ENCODE measurements at places on chromosomes 11 and 22. TPM values are rescaled to one million over a fixed set of nuclear protein-coding genes. Genes with fewer than 3 reads are reported as not detected.

MRTFA gene
- total RNA-seq, result 74.0 TPM

GRCh38 chr11:77055101-77055561 lies 11.6 kb upstream of the CAPN5 start:
- H3K27ac ChIP-seq, result no peak overlapping the region
- peaks cover 7% of the 10 kb centered on the region for H3K27me3 ChIP-seq
- H3K4me1 ChIP-seq, result no peaks in the 10 kb centered on the region
- no peak overlapping the region for H3K4me3 ChIP-seq
- no peak for DNase-seq
- H3K36me3 ChIP-seq, result peaks cover 2% of the 10 kb centered on the region

GRCh38 chr11:19805827-19806226 lies 93.2 kb downstream of the NAV2 start:
- H3K27me3 ChIP-seq, result no peaks in the 10 kb centered on the region
- no peak overlapping the region for H3K27ac ChIP-seq
- no peaks in the 10 kb centered on the region for H3K4me1 ChIP-seq
- H3K36me3 ChIP-seq, result no peaks in the 10 kb centered on the region
- H3K4me3 ChIP-seq, result no peak overlapping the region

PGA3 gene
- total RNA-seq, result not detected

- DNase-seq, result peak; percentile 91
- peak overlapping the region; percentile 100 for H3K4me3 ChIP-seq
- H3K4me1 ChIP-seq, result peaks cover 28% of the 10 kb centered on the region
- peak overlapping the region; percentile 97 for H3K27ac ChIP-seq
- no peaks in the 10 kb centered on the region for H3K27me3 ChIP-seq
These were observed 6.4 kb downstream of the SNU13 start for GRCh38 chr22:41682033-41682807.

SYCE3 gene
- 0.96 TPM for total RNA-seq

- H3K27ac ChIP-seq, result no peak overlapping the region
- H3K36me3 ChIP-seq, result peaks cover 2% of the 10 kb centered on the region
- no peak overlapping the region for H3K4me3 ChIP-seq
- H3K4me1 ChIP-seq, result no peaks in the 10 kb centered on the region
- DNase-seq, result no peak
- H3K27me3 ChIP-seq, result peaks cover 23% of the 10 kb centered on the region
These were observed 7.6 kb upstream of the ZNF74 start for GRCh38 chr22:20386336-20386735.

- no peak overlapping the region for H3K4me3 ChIP-seq
- no peaks in the 10 kb centered on the region for H3K36me3 ChIP-seq
- DNase-seq, result no peak
- no peaks in the 10 kb centered on the region for H3K27me3 ChIP-seq
These were observed 34.5 kb upstream of the RTL6 start for GRCh38 chr22:44532552-44532951.

DNA sequence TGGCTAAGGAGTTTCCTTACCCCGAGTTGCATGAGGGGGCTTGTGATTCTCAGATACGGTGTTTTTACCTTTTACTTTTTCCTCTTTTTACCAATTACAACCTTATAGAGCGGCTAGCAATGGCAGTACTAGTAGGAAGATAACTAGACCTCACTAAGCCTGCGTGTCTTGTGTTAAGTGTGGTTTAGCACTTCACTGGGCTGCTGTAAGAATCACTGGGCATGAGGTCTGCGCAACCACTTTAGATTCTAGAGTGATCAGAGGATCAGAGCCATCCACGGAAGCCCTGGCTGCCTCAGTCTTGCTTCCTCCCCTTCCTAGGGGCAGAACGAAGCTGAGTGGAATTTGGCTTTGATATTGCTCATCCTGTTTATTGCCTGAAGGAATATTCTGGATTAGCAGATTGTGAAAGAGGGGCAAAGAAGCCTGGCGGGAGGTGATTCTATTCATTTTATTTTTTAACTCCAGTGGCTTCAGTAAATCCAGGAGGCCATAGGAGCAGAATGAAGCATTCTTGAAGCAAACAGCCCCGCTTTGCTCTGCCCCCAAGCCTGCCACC lies 88.5 kb downstream of the GRAMD1B start:
- peaks cover 38% of the 10 kb centered on the region for H3K4me1 ChIP-seq
- DNase-seq, result no peak
- peaks cover 22% of the 10 kb centered on the region for H3K36me3 ChIP-seq
- H3K27me3 ChIP-seq, result no peaks in the 10 kb centered on the region

MS4A12 gene
- total RNA-seq, result not detected

PEX26 gene
- 38.9 TPM for total RNA-seq

DNA sequence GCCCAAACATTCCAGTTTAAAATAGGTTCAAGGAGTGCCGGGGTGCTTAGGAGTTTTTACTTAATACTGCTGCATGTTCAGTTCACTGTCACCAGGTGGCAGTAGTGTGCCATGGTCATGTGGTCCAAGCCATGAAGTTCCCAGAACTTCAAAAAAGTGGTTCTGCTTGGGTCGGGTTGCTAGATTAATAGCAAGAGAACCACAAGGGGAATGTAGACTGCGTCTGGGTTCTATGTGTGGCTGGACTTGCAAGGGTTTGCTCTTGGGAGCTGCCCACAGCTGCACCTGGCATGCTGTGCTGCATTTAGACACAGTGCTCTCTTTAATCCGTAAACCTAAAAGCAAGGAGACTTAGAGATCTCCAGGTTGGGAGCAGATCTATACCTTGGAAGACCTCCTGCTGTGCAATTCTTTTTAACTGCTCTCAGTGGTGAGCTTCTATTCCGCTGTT lies 6.5 kb upstream of the SPON1 start:
- peak; percentile 65 for DNase-seq
- peaks cover 33% of the 10 kb centered on the region for H3K27me3 ChIP-seq
- no peak overlapping the region for H3K27ac ChIP-seq
- no peaks in the 10 kb centered on the region for H3K4me1 ChIP-seq
- H3K36me3 ChIP-seq, result no peaks in the 10 kb centered on the region

P2RX6 gene
- total RNA-seq, result 0.32 TPM

- DNase-seq, result no peak
- no peak overlapping the region for H3K27ac ChIP-seq
- peaks cover 4% of the 10 kb centered on the region for H3K27me3 ChIP-seq
- peaks cover 23% of the 10 kb centered on the region for H3K4me1 ChIP-seq
- H3K36me3 ChIP-seq, result no peaks in the 10 kb centered on the region
These were observed 26.1 kb downstream of the B3GAT1 start for GRCh38 chr11:134385774-134386565.

APOL5 gene
- not detected for total RNA-seq

CARNS1 gene
- 1.3 TPM for total RNA-seq

DNA sequence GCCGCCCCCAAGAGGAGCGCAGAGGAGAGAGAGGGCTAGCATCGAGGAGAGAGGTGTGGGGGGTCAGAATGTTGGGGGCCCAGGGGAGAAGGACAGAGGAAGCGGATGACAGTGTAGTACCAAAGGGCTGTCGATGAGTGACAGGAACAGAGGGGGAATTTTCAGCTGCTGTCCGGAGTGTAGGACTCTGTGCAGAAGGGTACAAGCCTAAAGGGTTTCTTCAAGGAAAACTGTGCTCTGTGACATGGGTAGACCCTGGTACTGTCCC lies 5.3 kb upstream of the NLRP6 start:
- no peak overlapping the region for H3K4me3 ChIP-seq
- peak; percentile 37 for DNase-seq
- H3K4me1 ChIP-seq, result peaks cover 29% of the 10 kb centered on the region
- no peak overlapping the region for H3K27ac ChIP-seq
- H3K27me3 ChIP-seq, result peaks cover 38% of the 10 kb centered on the region

DNA sequence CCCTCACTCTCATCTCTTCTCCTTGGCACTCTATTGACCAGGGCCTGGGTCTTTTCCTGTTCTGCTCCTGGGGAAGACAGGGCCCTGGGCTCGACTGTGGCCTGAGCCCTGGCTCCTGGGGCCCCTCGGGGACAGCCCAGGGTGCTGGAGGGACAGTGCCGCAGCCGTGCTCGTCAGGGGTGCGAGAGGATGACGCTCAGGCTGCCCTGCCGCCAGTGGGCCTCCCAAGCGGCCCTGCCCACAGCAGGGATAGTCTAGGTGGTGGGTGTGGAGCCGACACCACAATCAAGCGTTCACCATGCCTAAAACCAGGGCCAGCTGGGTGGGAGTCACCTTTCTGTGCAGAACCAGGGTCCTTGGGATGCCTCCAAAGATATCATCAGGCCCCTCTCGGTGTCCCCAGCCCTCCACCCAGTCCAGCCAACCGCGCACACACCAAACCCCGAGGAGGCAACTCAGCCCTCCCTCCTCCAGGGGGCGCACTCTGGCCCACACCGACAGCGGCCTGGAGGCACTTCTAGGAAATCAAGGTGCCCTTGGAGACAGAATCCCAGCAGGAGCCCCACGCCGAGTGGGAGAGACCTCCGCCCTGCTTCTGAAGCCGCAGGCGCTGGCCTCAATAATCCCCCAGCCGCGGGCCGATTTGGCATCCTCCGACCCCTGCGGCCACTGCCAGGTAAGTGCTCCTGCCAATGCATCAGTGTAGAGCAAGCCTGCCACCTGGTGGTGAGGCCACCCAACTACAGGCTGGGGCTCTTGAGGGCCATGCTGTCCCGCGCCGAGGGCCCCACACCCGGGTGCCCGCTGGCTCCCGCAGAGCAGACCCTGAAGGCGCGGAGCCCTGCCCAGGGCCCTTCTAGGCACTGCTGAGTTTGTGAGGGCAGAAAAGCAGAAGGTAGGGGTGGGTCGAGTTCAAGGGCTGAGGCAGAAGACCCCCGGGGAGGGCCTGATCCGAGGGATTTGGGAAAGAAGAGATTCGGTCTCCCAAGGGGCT lies 496.4 kb downstream of the BUD13 start:
- H3K27ac ChIP-seq, result no peak overlapping the region
- H3K36me3 ChIP-seq, result no peaks in the 10 kb centered on the region
- no peak overlapping the region for H3K4me3 ChIP-seq
- no peaks in the 10 kb centered on the region for H3K27me3 ChIP-seq

Data from activated CD8-positive, alpha-beta memory T cell treated with anti-CD3 and anti-CD28 coated beads, Interleukin-2, amount 10 ng/mL, durations not matched to agents 7 days and 5 days (primary cell).